ENCODE measurements at places on chromosomes 4 and X.

DNA sequence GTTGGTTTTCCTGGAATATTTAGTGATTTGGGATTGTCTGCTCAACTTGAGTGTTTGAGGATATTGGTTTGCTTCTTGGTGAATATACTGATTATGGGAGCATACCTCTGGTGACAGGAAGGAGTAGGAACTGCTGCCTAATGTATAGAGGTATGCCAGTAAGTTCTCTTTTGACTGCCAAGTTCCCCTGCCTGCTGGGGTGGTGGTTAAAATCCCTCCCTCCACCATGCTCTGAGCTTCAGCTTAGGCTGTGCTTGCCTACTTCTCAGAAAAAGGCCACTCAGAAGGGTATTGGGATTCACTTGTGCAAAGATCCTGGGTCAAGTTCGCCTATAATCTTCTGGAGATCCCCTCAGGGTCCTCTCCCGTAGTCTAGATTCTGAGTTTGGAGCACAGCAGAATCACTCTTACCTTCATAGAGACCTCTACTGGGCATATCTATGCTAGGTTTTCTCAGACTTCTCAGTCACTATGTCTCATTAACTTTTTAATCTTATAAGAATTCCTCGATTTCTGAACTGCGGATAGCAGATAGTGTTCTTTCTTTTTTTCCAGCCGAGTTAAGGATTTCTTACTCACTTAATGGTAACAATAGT is 44.7 kb upstream of the DCK start:
- H3K4me1 ChIP-seq = peaks cover 7% of the 10 kb centered on the region
- H3K36me3 ChIP-seq = peaks cover 2% of the 10 kb centered on the region
- no peak overlapping the region for H3K27ac ChIP-seq
- no peak overlapping the region for H3K4me3 ChIP-seq

DNA sequence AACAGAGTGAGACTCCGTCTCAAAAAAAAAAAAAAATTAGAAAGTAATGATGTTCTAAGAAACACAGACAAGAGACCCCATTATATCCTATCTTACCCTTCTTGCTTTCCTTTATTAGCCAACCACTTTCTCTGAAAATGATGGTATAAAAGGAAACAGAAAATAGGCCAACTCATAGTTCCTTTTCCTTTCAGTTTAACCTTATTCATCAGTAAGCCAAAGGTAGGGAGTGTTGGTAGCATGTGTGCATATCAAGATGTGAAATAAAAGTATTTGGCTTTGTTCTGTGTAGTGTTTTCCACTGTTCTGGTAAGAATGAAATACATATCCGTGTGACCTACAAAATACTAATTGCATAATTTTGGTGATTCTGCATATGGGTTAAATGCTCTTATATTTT is 266.6 kb downstream of the ZNF674 start:
- no peak for DNase-seq
- H3K27me3 ChIP-seq = no peaks in the 10 kb centered on the region
- H3K4me1 ChIP-seq = peaks cover 3% of the 10 kb centered on the region

GRCh38 chrX:38805432-38806389 is 4.5 kb downstream of the MID1IP1 start:
- DNase-seq = no peak
- H3K4me3 ChIP-seq = peak overlapping the region; percentile 80
- peak overlapping the region; percentile 91 for H3K27ac ChIP-seq
- H3K36me3 ChIP-seq = peaks cover 1% of the 10 kb centered on the region

DNA sequence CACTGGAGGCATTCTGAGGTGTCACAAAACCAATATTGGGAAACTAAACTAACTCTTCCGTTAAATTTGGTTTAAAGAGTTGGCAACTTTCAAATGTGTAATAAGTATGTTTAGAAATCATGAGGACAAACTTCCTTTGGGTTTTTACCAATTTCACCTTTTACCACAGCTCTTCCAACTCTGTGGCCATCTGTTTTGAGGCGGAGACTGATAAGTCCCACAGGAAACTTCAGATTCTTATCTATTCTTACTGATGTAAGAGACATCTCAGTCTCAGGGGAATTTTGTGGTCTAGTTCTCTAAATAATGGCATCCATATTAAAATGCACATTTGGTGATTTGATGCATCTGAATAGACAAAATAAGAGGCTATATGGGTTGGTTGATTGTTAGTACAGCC is 229.2 kb upstream of the AFF2 start:
- H3K4me3 ChIP-seq = no peak overlapping the region
- no peaks in the 10 kb centered on the region for H3K27me3 ChIP-seq
- H3K4me1 ChIP-seq = no peaks in the 10 kb centered on the region
- no peak for DNase-seq
- no peaks in the 10 kb centered on the region for H3K36me3 ChIP-seq

DNA sequence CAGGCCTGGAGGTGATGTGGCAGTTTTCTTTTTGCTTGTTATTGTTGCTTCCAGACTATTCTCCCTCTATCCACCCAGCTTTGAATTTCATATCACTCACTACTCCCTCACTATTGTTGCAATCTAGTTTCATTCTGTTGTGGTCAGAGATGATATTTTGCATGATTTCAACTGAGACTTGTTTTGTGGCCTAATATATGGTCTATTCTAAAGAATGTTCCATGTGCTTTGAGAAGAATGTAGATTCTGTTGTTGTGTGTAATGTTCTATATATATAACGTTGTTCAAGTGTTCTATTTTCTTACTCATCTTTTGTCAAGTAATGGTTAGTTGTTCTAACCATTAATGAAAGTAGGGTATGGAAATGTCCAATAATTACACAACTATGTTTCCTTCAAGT is 59.0 kb downstream of the THOC2 start:
- no peaks in the 10 kb centered on the region for H3K4me1 ChIP-seq
- no peak for DNase-seq
- H3K36me3 ChIP-seq = peaks cover 26% of the 10 kb centered on the region

DNA sequence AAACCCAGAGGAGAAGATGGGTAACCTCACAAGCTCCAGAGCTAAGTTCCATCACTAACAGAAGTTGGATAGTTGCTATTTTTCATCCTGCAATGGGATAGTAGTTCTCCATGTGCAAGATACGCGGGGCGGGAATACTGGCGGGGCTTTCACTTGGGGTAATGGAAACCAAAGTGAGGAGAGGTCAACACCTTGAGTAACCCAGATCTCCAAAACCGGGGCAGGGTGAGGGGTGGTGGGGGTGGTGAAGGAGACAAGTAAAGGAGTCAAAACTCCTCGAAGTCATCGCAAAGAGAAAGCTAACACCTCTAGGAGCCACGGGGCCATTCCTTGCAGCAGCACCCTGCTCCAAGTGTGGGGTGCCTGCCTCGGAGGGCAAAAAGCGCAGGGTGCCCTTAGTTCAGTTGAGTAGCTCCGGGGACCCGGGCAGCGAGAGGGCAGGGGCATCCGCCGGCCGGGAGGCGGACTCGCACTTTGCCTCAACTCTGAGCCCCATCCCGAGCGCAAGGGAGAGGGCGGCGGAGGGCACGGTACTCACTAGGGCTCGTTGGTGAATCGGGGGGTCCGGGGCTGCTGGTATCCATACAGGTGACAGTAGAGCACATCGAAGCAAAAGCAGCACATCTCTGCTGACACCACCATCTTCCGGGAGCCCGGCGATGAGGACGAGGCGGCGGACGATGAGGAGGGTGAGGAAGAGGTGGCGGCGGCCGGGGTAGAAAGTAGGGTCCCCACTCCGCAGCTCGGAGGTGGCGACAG is 645 bp downstream of the AMMECR1 start:
- H3K4me1 ChIP-seq = peaks cover 35% of the 10 kb centered on the region
- H3K27me3 ChIP-seq = no peaks in the 10 kb centered on the region
- peak overlapping the region; percentile 88 for H3K4me3 ChIP-seq
- H3K27ac ChIP-seq = peak overlapping the region; percentile 90

DNA sequence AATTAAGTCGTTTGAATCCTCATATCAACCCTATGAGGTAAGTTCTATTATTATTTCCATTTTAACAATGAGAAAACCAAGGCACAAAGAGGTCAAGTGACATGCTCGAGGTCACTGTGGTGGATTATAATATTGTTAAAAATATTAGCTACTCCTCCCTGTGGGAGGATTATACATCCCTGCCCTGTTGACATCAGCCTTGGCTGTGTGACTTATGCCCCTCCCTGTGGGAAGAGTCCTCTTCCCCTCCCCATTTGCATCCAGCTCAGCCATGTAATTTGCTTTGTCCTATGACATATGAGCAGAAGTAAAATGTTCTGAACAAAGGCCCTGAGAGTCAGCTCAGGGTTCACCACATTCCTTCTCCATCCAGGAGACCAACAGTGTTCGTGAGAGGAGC is 152.7 kb upstream of the ZIC3 start:
- H3K36me3 ChIP-seq = no peaks in the 10 kb centered on the region
- no peak for DNase-seq
- peaks cover 16% of the 10 kb centered on the region for H3K27me3 ChIP-seq
- no peaks in the 10 kb centered on the region for H3K4me1 ChIP-seq
- H3K27ac ChIP-seq = no peak overlapping the region
- no peak overlapping the region for H3K4me3 ChIP-seq

DNA sequence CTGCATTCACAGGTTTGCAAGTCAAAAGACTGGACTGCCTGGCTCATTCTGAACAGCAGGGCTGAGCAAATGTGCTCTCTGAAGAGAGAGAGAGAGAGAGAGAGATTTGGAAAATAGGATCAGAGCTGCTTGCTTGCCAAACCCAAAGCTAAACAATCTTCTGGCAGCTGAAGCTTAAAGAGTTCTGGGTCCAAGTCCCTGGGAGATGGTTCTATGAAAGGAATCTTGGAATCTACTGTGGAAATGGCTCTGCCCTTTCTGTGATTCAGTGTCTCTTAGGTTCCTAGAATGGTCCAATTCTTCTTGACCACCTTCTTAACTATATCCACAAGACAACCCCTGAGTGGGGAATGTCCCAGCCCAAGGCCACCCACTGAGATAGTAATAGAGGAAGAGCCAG is 66.1 kb upstream of the EFNB1 start:
- H3K27ac ChIP-seq = no peak overlapping the region
- no peaks in the 10 kb centered on the region for H3K36me3 ChIP-seq
- no peak for DNase-seq
- no peaks in the 10 kb centered on the region for H3K4me1 ChIP-seq

DNA sequence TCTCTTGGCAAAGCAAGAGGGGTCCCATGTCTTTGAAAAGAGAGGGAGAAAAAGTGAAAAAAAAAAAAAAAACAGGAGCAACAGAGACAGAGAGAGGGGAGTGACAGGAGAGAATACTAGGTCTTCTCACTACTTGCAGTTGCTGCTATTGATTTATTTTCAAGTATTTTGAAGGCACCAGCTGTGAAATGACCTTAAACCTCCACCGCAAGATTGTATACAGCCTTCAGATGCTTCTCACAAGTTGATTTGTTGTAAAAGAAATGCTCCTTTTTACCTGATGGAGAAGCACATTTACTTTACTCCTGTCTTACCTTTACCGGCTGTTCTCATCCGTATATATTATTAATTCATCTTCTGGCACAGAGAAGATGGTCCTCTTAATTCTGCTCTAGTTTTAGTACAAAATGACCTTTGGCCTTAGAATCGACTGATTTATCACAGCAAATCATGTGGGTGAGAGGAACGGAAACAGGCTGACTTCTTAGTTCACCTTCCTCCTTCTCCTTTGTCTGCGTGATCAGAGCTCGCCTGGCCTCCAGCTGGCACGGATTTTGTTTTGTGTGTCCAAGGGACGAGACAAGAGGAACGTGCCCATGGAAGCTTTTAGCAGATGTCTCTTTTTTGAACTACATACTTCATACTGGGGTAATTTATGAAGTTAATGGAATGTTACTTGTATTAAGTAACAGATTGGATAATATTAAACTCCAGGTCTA is 82.4 kb upstream of the PACRGL start:
- H3K36me3 ChIP-seq = peaks cover 36% of the 10 kb centered on the region
- peaks cover 42% of the 10 kb centered on the region for H3K4me1 ChIP-seq
- H3K4me3 ChIP-seq = no peak overlapping the region

DNA sequence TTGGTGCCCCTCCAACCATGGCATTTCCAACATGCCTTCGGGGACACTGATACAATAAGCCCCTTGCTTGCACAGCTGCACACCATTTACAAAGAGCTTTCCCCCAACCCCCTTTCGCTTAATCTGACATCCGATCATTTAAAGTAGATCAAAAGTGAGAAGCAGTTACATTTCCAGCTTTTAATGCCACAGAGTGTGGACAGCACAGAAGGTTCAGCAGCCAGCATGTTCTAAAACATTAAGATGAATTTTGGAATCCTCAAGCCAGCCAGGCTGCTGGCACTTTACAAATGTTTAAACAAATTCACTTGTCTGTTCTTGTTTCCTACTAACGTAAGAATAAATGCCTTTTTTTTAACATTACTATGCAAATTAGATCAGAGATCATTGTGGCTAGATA is 284.4 kb upstream of the LDB2 start:
- H3K4me3 ChIP-seq = no peak overlapping the region
- no peaks in the 10 kb centered on the region for H3K27me3 ChIP-seq
- H3K4me1 ChIP-seq = no peaks in the 10 kb centered on the region
- H3K36me3 ChIP-seq = no peaks in the 10 kb centered on the region
